ENCODE measurements at places on chromosomes 16 and 17. TPM values are rescaled to one million over a fixed set of nuclear protein-coding genes. Genes with fewer than 3 reads are reported as not detected.

DNA sequence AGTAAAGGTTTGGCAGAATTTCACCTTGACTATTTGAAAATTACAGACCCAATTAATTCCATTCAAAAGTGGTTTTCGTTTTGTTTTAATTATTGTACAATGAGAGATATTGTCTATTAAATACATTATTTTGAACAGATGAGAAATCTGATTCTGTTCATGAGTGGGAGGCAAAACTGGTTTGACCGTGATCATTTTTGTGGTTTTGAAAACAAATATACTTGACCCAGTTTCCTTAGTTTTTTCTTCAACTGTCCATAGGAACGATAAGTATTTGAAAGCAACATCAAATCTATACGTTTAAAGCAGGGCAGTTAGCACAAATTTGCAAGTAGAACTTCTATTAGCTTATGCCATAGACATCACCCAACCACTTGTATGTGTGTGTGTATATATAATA lies 72.6 kb downstream of the CDK12 start:
- no peak overlapping the region for H3K4me3 ChIP-seq
- no peak overlapping the region for H3K27ac ChIP-seq
- DNase-seq, result no peak

DNA sequence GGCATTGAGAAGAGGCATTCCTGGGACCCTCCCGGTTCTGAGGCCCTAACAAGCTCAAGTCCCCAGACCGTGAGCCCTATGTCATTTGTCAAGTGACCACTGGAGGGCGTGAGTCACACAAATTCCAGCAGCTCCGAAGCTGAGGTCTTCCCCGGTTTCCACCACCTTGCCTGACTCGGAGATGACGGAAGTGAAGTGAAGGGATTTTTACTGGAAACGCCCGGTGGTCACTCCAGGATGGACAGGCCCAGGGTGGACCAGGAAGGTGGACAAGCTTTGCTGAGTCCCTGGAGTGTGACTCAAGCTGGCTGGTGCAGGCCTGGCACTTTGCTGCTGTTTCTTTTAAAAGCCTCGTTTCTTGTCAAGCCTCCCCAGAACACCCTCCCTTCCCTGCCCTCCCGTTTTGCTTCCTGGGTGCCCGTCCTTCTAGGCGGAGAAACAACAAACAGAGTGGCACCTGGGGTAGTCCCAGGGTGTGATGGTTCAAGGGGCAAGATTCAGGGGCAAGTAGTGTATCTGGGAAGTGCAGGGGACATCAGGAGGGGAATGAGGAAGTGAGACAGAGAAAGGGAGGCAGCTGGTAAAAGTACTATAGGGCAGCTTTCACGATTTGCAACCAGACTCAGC lies 5.3 kb upstream of the NOS2 start:
- DNase-seq, result peak; percentile 82
- H3K27me3 ChIP-seq, result no peaks in the 10 kb centered on the region
- H3K36me3 ChIP-seq, result no peaks in the 10 kb centered on the region

Gene BCAR1
- total RNA-seq, result not detected

Gene CES3
- total RNA-seq, result 0.32 TPM

Gene STARD3
- 110 TPM for total RNA-seq

Gene ENKD1
- 7.7 TPM for total RNA-seq

DNA sequence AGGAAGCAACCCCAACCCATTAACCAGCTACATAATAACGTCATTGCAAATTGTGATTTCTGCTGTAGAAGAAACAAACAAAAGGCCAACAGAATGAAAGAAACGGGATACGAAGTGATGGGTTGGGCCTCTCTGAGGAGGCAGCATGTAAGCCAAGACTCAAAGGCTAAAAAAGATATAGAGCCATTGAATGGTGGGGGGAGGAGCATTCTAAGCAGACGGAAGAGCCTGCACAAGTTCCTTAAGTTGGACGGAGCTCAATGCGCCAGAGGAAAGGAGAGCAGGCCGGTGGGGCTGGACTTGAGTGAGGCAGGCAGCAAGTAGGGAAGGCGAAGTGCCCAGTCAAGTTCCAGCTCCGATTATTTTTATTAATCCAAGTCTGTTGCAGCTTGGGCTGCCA lies 160.3 kb downstream of the SHISA9 start:
- DNase-seq, result no peak
- no peaks in the 10 kb centered on the region for H3K4me1 ChIP-seq
- H3K36me3 ChIP-seq, result no peaks in the 10 kb centered on the region
- no peaks in the 10 kb centered on the region for H3K27me3 ChIP-seq
- H3K4me3 ChIP-seq, result no peak overlapping the region
- H3K27ac ChIP-seq, result no peak overlapping the region

DNA sequence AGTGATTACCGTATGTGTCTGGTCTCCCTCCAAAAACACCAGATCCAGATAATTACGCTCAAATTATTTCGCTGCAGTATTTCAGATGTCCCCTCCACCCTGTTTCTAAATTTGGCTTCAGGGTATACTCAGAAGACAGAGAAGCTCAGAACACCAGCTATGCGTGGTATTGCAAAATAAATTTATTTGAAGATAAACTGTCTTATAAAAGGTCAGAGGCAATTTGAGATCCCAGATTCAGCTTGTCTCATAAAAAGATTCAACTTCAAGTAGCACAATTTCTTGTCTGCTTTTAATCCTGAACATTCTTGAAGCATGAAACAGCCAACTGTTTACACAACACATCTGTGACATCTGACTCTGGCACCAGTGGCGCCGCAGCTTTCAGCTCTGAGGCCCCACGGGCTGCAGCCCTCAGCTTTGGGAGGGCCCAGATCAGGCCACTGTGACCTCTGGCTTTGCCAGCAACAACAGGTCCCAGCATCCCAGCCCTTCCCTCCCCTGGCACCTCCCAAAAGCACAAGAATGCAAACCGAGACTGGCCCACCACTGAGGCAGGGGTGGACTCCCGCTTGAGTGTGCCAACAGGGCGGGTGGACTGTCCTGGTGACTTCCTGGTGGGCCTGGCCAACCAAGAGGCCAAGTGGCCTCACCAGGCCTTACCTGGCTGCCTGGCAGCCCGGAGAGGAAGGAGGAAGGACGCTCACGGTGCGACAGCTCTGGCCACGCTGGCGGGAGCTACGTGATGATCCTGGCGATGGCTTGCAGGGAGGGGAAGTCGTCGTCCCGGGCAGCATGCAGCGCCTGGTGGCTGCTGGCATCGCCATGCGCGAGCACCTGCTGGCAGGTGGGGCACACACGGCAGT lies 8.0 kb downstream of the SYNGR3 start:
- no peak overlapping the region for H3K27ac ChIP-seq
- H3K36me3 ChIP-seq, result peaks cover 29% of the 10 kb centered on the region
- H3K27me3 ChIP-seq, result no peaks in the 10 kb centered on the region
- DNase-seq, result no peak
- no peak overlapping the region for H3K4me3 ChIP-seq

Gene TUBD1
- total RNA-seq, result 44.0 TPM

GRCh38 chr17:42744283-42744805 lies 496 bp downstream of the EZH1 start:
- no peaks in the 10 kb centered on the region for H3K36me3 ChIP-seq
- no peak for DNase-seq
- peak overlapping the region; percentile 55 for H3K4me3 ChIP-seq

- H3K27me3 ChIP-seq, result no peaks in the 10 kb centered on the region
- DNase-seq, result no peak
- H3K36me3 ChIP-seq, result no peaks in the 10 kb centered on the region
- no peak overlapping the region for H3K27ac ChIP-seq
Measured at GRCh38 chr17:57949649-57950048, 5.6 kb downstream of the CUEDC1 start.

Gene MRPL27
- total RNA-seq, result 32.9 TPM

- H3K27ac ChIP-seq, result peak overlapping the region; percentile 70
- peaks cover 45% of the 10 kb centered on the region for H3K4me1 ChIP-seq
- peak overlapping the region; percentile 6 for H3K4me3 ChIP-seq
- no peaks in the 10 kb centered on the region for H3K36me3 ChIP-seq
- H3K27me3 ChIP-seq, result no peaks in the 10 kb centered on the region
- peak; percentile 58 for DNase-seq
Measured at GRCh38 chr16:75099738-75100602, 16.6 kb downstream of the LDHD start.

- DNase-seq, result no peak
- H3K27ac ChIP-seq, result no peak overlapping the region
- no peaks in the 10 kb centered on the region for H3K4me1 ChIP-seq
Measured at GRCh38 chr16:7369204-7369603, 36.6 kb downstream of the RBFOX1 start.

Gene SCARF1
- total RNA-seq, result 1.6 TPM

Gene NSRP1
- 32.2 TPM for total RNA-seq

Gene RHBDL3
- not detected for total RNA-seq

DNA sequence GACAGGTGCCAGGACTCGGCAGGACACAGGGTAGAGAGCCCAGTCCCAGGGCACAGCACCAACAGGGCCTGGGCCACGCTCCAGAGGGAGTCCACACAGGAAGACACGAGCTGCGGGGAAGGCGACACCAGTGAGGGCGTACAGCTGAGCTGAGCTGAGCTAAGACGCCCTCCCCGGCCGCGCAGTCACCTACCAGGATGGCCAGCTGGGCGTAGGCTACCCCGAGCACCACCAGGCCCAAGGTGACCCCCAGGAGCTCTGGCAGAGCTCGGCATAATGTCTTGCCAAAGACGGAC lies 42.6 kb downstream of the TSC2 start:
- no peak for DNase-seq
- H3K4me1 ChIP-seq, result no peaks in the 10 kb centered on the region
- H3K4me3 ChIP-seq, result no peak overlapping the region
- no peaks in the 10 kb centered on the region for H3K27me3 ChIP-seq

DNA sequence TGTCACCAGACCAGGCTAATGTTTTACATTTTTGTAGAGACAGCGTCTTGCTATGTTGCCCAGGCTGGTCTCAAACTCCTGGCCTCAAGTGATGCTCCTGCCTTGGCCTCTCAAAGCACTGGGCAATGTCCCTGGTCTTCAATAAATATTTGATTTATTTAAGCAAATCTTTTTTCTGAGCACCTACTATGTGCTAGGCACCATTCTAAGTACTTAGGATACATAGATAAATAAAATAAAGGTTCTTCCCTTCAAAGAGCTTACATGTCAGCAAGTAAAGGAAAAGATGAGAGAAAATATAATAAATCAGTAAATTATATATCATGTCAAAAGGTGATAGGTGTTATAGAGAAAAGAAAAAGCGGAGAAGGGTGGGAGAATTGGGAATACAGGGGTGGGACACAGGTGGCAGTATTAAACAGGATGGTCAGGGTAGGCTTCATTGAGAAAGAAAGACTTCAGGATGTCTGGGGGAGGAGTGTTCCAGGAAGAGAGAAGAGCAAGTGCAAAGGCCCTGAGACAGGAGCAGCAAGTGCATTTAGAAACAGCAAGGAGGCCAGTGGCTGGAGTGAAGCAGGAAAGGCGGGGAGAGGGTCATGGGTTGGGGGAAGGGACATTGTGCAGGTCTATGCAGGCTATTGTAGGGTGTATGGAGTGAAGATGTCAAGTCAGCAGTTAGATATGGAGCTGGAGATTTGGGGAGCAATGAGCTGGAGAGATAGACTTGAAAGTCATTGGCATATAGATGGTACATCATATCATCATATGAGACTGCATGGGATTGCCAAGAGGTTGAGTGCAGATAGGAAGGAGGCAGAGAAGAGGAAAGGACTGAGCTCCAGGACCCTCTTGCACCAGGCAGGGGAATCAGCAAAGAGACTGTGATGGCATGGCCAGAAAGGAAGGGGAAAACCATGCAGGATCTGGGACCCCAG lies 11.3 kb downstream of the ABCC3 start:
- no peaks in the 10 kb centered on the region for H3K4me1 ChIP-seq
- H3K4me3 ChIP-seq, result no peak overlapping the region
- DNase-seq, result no peak

DNA sequence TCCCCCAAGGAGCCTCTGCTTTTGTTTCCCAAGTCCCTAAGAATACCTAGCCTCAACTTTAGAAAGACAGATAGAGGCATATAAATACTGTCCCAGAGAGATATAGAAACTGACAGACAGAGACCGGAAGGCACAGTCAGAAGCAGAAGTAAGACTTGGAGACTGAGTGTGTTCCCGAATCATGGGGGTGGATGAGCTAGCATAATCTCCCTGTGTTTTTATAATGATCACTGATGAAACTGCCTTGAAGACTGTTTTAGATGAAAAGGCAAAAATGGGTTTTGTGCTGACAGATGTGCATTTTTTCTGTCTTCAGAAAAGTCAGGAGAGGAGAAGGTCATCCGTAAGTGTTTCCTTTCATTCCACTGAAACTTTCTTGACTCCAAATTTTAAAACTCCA lies 8.3 kb upstream of the PSMD3 start:
- no peak overlapping the region for H3K4me3 ChIP-seq
- no peaks in the 10 kb centered on the region for H3K27me3 ChIP-seq
- H3K36me3 ChIP-seq, result no peaks in the 10 kb centered on the region
- H3K27ac ChIP-seq, result no peak overlapping the region
- DNase-seq, result no peak

Gene HAS3
- total RNA-seq, result 2.7 TPM

Gene PPP1R1B
- not detected for total RNA-seq

GRCh38 chr16:280005-280460 lies 358 bp upstream of the ARHGDIG start:
- H3K36me3 ChIP-seq, result no peaks in the 10 kb centered on the region
- peaks cover 13% of the 10 kb centered on the region for H3K4me1 ChIP-seq
- no peak overlapping the region for H3K4me3 ChIP-seq
- H3K27ac ChIP-seq, result no peak overlapping the region
- DNase-seq, result no peak

GRCh38 chr17:75854881-75855309 lies 240 bp downstream of the WBP2 start:
- peak overlapping the region; percentile 67 for H3K4me3 ChIP-seq
- H3K27ac ChIP-seq, result peak overlapping the region; percentile 64
- no peaks in the 10 kb centered on the region for H3K27me3 ChIP-seq

GRCh38 chr17:82412535-82413520 lies 5.3 kb upstream of the HEXD start:
- H3K4me3 ChIP-seq, result no peak overlapping the region
- H3K36me3 ChIP-seq, result no peaks in the 10 kb centered on the region
- no peak for DNase-seq
- H3K27ac ChIP-seq, result no peak overlapping the region
- no peaks in the 10 kb centered on the region for H3K27me3 ChIP-seq

- no peaks in the 10 kb centered on the region for H3K27me3 ChIP-seq
- DNase-seq, result no peak
- no peak overlapping the region for H3K4me3 ChIP-seq
- no peaks in the 10 kb centered on the region for H3K4me1 ChIP-seq
Measured at GRCh38 chr17:74883241-74883745, 10.1 kb downstream of the FADS6 start.

Gene PRR11
- total RNA-seq, result 2.1 TPM

Gene SPATA22
- total RNA-seq, result not detected

Gene KRTAP2-3
- not detected for total RNA-seq

GRCh38 chr17:45863857-45864654 lies 19.4 kb downstream of the SPPL2C start:
- peaks cover 6% of the 10 kb centered on the region for H3K4me1 ChIP-seq
- no peak overlapping the region for H3K27ac ChIP-seq
- H3K27me3 ChIP-seq, result peaks cover 4% of the 10 kb centered on the region
- no peak overlapping the region for H3K4me3 ChIP-seq
- DNase-seq, result no peak
- no peaks in the 10 kb centered on the region for H3K36me3 ChIP-seq

- DNase-seq, result no peak
- no peaks in the 10 kb centered on the region for H3K27me3 ChIP-seq
- H3K27ac ChIP-seq, result no peak overlapping the region
- H3K4me1 ChIP-seq, result peaks cover 5% of the 10 kb centered on the region
Measured at GRCh38 chr16:79003026-79003609, 597.4 kb downstream of the MAF start.

GRCh38 chr17:68301438-68301959 lies 10.2 kb downstream of the ARSG start:
- peaks cover 32% of the 10 kb centered on the region for H3K4me1 ChIP-seq
- no peak overlapping the region for H3K4me3 ChIP-seq
- no peak for DNase-seq
- no peaks in the 10 kb centered on the region for H3K36me3 ChIP-seq

Gene HBQ1
- total RNA-seq, result not detected

Data from CD4-positive, alpha-beta memory T cell (primary cell).